GM20000 (cell line): ENCODE measurements at places on chromosomes 6 and 20.

- DNase-seq = no peak
These were observed 221.8 kb upstream of the CEP162 start for GRCh38 chr6:84449220-84449619.

- peak; percentile 66 for DNase-seq
These were observed 91.6 kb downstream of the PRND start for GRCh38 chr20:4813076-4813862.

- DNase-seq = no peak
These were observed 112.2 kb downstream of the SYCP2 start for GRCh38 chr20:59821201-59821600.

DNA sequence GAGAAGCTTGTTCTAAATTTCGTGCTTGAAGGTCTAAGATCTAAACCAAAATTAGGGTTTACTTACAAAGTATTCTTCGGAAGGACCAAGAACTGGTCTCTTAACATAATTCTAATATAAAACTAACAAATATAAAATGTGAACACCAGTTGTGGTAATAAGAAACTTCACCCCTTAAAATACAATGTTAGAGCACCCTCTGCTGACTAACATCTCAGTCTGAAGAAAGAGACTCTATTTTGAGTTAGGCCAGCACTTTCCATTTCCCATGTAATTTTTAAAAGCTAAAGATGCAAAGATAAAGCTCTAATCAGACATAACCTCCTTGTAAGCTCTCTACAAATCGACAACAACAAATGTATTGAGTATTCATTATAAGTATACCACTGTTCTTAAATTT lies 24.6 kb downstream of the ATG5 start:
- DNase-seq = peak; percentile 14

- DNase-seq = no peak
These were observed 44.0 kb upstream of the CAP2 start for GRCh38 chr6:17349427-17349826.

- no peak for DNase-seq
These were observed 177.8 kb downstream of the VEGFA start for GRCh38 chr6:43947860-43948259.

DNA sequence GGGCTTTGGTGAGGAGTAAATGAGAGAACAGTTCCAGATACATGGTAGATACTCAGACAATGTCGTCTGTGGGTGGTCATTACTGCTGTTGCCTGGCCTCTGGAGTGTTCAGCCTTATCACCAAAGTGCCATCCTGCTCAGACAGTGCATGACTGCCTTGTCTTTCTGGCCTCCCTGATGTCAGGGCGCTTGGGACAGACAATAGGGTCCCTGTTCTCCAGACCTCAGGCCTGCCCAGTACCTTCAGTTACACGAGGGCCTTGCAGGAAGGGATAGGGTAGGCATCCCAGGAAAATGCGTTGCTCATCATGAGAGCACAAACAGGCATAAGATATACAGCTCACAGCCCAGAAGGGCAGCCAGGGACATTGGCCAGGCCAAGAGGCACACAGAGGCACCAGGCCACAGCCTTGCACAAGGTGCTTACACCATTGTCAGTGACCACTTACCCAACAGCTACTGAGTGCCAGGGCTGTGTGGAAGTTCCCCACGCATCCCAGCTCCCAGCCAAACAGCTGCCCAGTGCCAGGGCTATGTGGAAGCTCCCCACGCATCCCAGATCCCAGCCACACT lies 27.4 kb downstream of the BPIFB1 start:
- DNase-seq = no peak

DNA sequence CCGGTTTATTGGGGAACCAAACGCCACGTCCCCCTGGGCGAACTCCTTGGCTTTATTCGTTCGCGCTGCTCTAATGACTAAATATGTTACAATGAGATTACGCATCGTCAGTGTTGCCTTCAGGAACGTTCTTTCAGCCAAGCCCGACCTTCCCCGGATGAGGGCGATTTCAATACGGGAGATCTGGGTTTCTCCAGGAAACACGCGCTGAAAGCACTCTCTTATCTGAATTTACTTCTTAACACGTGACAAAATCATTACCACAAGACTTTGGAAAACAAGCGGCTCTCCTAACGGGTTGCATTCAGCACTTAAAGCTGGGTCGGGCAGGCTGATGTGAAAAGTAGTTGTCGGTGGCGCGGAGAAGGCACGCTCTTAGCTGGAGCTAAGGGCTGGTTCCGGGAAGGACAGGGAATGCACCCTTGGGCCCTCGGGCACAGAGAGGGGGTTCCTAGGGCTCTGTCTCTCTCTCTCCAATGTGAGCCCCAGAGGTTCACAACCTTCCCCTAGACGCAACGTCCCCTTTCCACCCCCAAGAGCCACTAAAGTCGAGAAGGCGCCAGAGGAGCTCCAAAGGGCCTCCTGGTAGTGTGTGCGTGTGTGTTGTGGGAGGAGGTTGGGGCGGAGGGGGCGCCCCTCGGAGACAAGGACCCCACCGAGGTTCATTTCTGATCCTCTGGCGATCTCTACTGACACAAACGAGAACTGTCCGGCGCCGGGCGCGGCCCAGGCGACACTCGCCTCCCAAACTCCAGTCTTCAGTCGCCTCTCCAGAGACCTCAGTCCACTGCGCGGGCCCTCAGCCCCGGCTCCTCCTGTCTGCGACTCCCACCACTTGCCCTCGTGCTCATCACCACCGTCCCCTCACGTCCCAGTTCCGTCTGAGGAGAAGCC lies 7.1 kb upstream of the NKX2-2 start:
- DNase-seq = peak; percentile 34

- no peak for DNase-seq
These were observed 73.6 kb upstream of the BHLHE23 start for GRCh38 chr20:63080411-63080810.

DNA sequence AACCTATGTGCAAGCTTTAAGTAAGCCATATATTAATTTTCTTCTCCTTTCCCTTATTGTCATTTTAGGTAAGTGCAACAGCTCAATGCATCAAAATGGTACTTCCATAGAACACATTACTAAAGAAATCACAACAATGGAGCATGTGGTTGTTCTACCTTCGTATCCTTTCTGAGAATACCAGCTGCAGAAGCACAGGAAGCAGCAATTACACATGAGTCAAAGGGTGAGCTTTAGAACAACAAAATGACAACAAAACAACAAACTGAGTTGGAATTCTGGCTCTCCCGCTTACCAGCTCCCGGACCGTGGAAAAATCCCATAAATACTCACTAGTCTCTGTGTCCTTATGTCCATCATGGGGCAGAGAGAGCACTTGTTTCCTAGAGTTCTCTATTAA lies 108.9 kb downstream of the BCAS1 start:
- DNase-seq = no peak

DNA sequence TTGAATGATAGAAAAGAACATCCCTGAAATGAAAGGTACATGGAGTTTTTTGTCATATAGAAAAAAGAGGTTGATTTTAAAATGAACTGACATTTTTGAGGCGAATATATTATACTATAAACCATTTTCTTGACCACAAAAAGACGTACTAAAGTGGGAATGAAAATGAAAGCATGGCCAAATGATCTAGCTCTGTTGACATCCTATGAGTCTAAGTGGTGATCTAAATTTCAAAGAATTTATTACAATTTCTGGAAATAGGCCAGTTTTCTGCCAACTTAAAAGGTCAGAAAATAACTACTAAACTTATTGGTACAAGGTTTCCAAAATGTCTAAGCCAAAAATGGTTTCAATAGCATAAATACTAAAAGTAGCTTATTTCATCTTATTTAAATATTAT lies 536.8 kb downstream of the EYS start:
- no peak for DNase-seq

- peak; percentile 36 for DNase-seq
These were observed 193.1 kb downstream of the DOK5 start for GRCh38 chr20:54668271-54669039.

- DNase-seq = no peak
These were observed 196.5 kb downstream of the GMPR start for GRCh38 chr6:16434885-16435284.

DNA sequence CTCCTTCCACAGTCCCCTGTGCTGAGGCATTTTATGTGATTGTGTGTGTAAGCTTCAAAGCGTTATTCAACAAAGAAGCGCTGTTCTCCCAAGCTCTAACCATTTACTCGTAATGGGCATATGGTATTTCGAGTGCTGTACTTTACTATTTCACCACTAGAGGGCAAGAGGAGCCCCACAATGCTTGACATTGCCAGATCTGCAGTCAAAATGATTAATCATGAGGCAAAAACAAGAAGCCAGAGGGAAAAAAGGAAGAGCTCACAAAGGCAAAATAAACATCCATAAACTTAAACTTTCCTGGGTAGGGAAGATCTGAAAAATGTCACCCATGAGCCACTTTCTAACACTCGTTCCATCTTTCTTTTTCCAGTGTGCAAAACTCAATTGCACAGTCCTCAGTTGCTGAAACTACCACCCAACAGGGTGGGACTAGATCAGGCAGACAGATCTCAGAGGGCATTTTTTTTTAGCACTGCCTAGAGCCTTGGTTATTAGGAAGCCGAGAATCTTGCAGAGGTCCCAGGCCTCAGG lies 215.0 kb upstream of the PLCB4 start:
- peak; percentile 45 for DNase-seq

- DNase-seq = peak; percentile 68
These were observed 72.9 kb downstream of the SNX5 start for GRCh38 chr20:17895641-17896171.

GRCh38 chr20:49571553-49571835 lies 3.6 kb upstream of the PTGIS start:
- DNase-seq = no peak

DNA sequence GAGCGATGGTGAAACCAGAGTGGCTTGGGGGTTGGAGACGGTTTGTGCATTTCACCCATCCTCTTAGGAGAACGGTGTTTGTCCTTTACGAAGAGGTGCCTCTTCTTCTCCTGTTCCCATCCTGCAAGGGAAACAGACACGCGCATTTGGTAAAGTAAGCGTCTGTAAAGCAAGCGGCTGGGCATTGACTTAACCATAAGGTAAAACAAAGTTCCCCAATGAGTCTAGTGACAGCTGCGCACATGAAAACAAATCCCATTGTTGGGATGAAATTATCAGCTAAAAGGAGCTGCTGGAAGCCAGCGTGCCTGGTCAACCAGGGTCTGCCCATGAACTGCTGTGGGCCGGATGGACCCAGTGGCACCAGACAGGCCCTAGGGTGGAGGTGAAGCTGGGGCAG lies 5.8 kb downstream of the BHLHE23 start:
- DNase-seq = no peak

DNA sequence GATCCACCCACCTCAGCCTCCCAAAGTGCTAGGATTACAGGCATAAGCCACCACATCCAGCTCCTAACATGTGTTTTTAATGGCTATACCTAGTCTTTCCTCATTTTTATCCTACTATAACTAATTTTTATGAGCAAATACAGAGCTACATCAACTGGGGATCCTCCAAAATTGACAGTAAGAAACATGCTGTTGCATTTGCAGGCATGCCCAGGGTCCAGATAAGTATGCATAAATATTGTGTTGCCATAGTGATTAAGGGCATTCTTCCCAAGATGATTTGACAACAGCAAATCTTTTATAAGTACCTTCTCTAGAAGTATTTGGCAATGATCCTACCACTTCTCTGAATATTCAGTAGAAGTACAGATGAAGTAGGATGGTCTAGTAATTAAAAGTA lies 41.9 kb upstream of the MOXD1 start:
- no peak for DNase-seq

DNA sequence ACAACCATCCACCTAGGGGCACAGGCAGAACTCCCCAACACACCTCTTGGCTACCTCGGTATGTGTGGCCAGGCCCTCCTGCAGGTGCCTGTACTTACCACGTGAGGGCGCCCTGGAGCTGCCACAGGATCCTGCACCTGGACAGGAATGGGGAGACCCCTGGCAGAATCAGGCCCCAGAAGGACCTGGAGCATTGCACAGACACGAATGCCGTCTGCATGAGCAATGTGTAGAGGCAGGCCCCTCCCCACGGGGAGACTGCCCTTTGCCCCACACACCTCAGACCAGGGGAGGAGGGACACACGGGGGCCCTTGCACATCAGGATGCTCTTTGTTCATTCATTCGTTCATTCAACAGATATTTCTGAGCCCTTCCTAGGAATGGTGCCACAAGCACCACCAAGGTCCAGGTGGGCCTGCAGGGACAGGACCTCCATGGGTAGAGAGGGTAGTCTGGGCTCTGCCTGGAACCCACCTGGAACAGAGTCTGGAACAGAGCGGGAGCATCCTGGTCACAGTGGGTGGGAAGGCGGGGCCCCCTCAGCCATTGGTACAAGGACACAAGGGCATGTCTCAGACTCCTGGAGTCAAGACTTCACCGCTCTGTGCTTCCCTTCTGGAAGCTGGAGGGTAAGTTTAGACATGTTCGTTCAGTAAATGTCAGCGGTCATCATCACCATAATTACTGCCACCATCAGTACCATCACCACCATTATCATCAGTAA lies 32.3 kb downstream of the YTHDF1 start:
- peak; percentile 85 for DNase-seq

DNA sequence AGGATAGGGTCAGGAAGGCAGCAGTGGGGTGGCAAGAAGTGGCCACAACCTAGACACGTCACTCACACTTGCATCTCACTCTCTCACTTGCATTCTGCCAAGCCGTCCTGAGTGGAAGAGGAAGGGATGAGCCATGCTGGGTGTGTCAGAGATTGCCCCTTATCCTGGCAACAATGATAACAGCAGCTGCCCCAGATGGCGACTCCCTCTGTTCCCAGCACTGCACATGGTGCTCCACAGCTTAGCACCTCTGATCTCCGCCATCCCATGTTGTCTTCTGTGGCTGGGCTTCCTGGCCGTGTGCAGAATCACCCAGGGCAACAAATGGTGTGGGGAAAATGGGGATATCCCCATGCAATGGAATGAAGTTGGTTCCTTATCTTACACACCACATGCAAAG lies 11.1 kb downstream of the KCNB1 start:
- DNase-seq = no peak

- no peak for DNase-seq
These were observed 11.5 kb downstream of the SDC4 start for GRCh38 chr20:45336530-45337366.

DNA sequence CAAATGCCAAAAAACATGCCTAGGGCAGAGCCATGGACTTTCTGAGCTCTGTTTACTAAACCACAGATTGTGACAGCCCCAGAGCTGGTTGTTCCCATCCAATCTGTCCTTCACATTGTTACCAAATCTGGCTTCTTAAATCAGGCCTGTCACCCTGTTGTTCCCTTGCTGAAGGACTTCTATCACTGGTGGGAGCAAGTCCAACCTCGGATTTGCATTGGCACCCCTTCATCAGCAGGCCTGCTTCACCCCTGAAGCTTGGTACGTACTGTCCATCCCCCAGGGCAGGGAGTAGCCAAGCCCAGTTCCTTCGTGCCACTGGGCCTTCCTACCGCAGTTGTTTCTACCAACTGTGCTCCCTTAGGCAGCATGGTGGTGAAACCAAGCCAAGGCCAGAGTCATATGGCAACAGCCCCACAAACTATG lies 357.3 kb upstream of the JARID2 start:
- no peak for DNase-seq

DNA sequence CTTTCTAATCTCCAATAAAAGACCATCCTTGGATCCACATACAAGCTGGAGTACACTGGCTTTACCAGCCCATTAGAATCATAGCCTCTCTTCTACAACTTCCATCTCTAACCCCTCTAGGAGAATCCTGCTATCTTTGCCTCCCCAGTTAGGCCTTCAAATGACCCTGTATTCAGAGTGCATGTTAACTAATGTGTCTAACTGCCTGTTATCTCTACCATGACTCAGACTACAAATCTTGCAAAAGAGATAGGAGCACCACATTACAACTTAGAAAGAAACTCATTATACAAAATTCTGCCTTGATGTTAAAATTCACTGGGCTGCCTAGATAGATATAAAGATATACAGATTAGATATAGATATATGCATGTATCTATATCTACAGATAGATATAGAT lies 28.2 kb downstream of the GPR63 start:
- DNase-seq = no peak
